ENCODE measurements at places on chromosomes 4 and X.

GRCh38 chr4:19735012-19735411 is 516.7 kb upstream of the SLIT2 start:
- DNase-seq: no peak

- DNase-seq: no peak
These were observed 612.6 kb downstream of the STPG2 start for GRCh38 chr4:97530676-97531075.

DNA sequence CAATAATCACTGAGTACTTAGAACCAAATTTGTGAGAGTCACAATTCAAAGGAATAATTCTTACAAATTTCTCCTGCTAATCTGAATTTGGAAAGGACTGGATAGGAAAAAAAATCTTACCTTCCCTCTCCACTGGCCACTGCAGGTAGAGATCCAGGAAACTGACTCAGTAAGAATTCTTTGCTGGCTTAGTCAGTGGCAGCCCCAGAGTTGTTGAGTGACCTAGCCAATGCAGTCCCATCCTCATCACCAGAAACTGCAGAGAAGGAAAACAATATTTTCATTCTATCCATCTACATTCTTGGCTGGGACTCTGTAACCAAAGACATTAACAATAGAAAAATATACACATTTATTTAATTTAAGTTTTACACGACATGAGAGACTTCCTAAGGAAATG is 572.0 kb downstream of the ADGRL3 start:
- no peak for DNase-seq

DNA sequence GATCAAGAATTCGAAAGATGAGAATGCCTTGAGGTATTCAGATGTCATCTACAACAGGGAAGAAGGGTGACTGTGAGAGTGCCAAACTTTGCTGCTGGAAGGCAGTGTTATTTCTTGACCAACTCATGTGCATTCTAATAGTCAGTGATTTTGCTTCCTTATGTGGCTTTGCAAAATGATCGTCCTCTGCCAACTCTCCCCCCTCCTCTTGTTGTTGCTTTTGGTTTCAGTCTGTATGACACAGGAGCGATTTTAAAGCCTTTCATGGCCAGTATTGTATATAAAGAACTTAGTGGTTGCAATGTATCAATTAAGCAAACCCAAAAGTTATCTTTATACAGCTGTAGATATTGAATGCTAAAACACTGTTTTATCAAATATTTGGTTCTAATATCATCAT is 379.1 kb downstream of the IL1RAPL1 start:
- no peak for DNase-seq

GRCh38 chr4:155615081-155615887 is 51.4 kb upstream of the GUCY1A1 start:
- DNase-seq: no peak

DNA sequence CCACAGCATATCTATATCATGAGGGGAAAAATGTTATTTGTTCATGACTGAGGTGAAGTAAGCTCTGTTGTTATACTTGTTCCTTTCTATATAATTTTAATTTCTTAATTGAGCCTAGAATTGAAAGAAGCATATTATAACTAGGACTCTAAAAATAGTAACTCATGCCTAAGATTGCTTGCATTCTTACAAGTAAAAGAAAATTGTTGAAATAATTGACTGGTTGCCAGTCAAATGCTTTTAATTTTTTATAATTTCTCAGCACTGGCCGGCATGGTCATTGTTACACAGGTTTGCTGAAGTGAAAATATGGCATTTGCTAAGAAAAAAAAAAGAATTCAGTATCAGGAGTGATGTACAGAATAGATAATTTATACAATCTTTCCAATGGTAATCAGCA is 104.8 kb downstream of the GASK1B start:
- DNase-seq: no peak

Data from GM12891 (cell line).